Upper lobe of right lung (tissue), 1 donor: ENCODE measurements at places on chromosomes 1 and 21. TPM values are rescaled to one million over a fixed set of nuclear protein-coding genes. Genes with fewer than 3 reads are reported as not detected.
A peak's percentile ranks its signal among the peaks of the same experiment; 100 is the strongest.

ABCA4 gene
- total RNA-seq: 1.4 TPM

- DNase-seq: peak; percentile 95
Observed at GRCh38 chr1:202861420-202862132, 27.4 kb downstream of the RABIF start.

- peak; percentile 84 for DNase-seq
Observed at GRCh38 chr1:35715568-35716002, 3.1 kb downstream of the C1orf216 start.

APCS gene
- not detected for total RNA-seq

- no peak for DNase-seq
Observed at GRCh38 chr1:183319051-183319450, 99.1 kb downstream of the NMNAT2 start.

DNA sequence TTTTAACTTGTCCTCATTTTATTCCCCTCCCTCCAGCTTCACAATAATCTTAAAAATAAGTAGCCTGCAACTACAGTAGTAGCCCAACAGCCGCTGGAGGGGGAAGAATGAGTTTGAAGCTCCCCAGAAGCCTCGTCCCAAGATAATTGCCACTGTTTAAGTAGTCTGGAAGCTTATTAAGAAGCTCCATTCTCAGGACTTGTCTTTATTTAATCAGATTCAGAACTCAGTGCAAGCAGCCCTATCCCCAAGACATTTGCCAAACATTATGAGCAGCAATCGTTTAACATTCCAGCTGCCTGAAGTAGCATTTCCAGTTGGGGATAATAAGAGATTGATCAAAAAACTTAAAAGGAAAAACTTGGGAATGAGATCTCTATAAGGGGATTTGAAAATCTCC lies 106.0 kb downstream of the URB2 start:
- DNase-seq: no peak

EXOSC10 gene
- total RNA-seq: 50.9 TPM

GRCh38 chr21:39180429-39181019 lies 2.7 kb downstream of the PSMG1 start:
- DNase-seq: no peak

DNA sequence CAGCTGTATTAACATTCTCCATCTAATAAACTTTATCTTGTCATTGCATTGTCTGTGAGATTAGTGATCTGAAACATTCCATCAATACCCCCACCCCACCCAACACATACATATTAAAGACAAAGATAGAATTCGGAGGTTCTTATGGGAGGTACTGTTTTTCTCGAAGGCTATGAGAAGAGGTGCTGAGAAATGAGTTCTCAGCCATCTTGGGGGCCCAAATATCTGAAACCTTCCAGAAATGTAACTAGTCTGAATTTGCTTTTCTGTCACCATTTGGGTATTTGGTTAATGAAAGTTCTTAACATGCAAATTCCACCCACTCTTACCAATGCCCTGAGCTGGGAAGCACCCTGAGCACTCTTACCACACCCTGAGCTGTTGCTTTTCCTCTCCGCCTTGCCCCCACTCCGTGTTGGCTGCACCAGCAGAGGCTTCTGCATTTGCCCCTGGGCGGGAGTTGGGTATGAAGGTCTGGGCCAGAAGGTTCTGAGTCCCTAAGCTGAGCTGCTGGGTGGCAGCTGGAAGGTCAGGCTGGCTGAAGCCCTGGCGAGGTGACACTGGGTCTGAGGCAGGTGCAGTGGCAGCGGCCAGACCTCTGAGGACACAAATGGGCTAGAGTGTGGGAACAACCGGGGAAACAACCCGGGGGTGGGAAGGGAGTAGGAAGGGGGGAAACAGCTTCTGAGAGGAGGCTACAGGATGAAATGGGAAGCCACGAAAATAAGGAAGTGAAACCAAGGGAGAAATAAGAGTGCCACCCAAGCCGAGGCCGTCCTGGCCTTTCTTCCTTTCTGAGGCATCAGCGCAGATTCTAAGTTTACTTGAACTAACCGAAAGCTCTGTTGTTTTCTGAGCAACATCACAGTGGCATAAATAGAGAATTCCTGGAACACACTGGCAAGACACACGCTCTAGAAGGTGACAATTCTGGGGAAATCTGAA lies 26.3 kb upstream of the IER5 start:
- DNase-seq: peak; percentile 77

DNA sequence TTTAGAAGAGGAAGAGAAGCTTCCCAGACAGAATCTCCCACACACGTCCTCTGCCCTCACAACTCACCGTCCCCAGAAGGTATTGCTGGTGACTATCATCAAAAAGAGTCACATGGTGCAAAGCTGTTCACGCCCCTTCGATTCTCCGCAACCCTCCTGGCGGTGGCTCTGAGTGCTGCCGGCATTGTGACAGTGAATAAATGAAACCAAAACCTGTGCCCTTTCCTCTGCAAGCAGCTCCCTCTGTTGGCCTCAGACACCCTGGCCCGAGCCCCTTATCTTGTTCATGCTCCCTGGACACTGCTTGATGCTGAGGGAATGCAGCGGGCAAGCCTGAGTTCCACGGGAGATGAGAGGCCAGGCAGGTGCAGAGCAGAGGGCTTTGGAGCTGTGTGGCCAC lies 510.3 kb downstream of the NPHP4 start:
- no peak for DNase-seq

MTF2 gene
- 26.3 TPM for total RNA-seq

CPLANE2 gene
- total RNA-seq: 11.7 TPM

GRCh38 chr1:62869217-62869754 lies 85.4 kb downstream of the ATG4C start:
- no peak for DNase-seq

CEP350 gene
- total RNA-seq: 51.2 TPM

DNA sequence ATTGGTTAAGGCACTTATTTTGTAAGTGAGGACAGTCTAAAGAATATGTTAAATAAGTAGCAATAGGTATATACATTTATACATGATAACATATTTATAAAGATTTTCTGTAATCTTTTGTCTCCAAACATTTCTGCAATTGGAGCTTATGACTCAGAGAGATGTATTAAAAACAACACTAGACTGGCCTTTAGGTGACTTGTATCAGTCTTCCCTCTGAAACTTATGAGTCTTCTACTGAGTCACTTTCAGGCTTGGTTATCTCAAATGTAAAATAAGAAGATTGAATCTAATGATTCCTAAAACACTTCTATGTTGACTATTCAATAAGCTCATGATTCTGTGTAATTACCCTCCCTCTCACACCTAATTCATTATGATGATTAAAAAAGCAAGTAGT lies 672.6 kb upstream of the NEGR1 start:
- DNase-seq: no peak

DNA sequence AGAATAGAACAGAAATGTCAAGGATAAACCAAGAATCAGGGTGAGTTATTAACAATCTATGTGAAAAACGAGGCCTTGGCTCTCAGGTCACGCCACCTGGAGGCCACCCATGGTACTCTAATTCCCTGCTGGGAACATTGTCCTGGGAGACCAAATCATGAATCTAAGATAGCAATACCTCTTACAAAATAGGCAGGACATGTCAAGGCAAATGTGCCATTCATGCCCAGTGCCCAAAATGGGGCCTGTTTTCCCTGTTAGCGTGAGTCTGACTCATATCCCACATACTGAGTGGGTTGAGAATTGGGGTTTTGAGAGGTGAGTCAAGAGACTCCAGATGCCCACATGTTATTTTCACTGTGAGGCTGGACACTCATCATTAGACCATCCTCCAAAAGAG lies 380.8 kb downstream of the HHIPL2 start:
- DNase-seq: no peak

DNA sequence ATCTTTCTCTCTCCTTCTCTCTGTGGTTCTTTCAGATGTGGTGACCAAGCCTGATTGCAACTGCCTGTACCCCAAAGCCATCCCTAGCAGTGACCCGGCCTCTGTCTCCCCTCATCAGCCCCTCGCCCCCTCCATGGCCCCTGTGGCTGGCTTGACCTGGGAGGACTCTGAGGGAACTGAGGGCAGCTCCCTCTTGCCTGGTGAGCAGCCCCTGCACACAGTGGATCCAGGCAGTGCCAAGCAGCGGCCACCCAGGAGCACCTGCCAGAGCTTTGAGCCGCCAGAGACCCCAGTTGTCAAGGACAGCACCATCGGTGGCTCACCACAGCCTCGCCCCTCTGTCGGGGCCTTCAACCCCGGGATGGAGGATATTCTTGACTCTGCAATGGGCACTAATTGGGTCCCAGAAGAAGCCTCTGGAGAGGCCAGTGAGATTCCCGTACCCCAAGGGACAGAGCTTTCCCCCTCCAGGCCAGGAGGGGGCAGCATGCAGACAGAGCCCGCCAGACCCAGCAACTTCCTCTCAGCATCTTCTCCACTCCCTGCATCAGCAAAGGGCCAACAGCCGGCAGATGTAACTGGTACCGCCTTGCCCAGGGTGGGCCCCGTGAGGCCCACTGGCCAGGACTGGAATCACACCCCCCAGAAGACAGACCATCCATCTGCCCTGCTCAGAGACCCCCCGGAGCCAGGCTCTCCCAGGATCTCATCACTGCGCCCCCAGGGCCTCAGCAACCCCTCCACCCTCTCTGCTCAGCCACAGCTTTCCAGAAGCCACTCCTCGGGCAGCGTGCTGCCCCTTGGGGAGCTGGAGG lies 12.7 kb downstream of the CSF1 start:
- DNase-seq: no peak

DNA sequence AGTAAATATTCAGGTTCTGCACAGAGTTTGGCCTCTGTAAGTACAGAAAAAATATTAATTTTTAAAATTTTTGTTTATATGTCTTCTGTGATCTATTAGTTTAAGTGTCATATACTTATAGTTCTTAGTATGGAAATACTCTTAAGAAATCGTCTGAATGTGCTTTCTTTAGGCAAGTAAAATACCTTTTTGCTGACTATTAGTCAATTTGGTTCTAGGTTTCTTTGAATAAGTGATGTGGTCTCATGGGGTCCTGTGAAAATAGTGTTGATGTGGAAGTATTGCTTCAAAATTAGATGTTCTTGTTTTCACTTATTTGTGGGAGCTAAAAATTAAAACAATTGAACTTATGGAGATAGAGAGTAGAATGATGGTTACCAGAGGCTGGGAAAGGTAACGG lies 23.9 kb downstream of the MIGA1 start:
- no peak for DNase-seq

GRCh38 chr1:200979574-200980451 lies 43.7 kb downstream of the KIF21B start:
- no peak for DNase-seq

FOXO6 gene
- total RNA-seq: 0.43 TPM

DNA sequence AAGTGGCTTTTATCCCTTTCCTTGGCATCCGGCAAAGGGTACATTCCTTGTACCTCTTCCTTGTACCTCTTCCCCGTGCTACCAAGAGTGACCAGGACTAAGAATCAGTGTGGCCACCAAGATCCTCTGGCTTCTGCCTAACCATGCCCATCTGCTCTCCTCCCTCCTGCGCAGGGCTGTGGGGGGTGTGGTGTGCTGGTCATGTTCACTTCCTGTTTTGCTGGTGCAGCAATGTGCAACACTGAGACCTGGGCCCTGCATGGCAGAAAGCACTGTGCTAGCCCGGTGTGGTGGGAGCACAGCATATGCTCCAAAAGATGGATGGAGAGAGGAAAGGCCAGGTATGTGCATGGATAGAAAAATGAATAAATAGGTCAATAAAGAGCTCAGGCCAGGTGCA lies 33.3 kb upstream of the TENT5C start:
- DNase-seq: peak; percentile 67

KIAA1614 gene
- 5.5 TPM for total RNA-seq

DNA sequence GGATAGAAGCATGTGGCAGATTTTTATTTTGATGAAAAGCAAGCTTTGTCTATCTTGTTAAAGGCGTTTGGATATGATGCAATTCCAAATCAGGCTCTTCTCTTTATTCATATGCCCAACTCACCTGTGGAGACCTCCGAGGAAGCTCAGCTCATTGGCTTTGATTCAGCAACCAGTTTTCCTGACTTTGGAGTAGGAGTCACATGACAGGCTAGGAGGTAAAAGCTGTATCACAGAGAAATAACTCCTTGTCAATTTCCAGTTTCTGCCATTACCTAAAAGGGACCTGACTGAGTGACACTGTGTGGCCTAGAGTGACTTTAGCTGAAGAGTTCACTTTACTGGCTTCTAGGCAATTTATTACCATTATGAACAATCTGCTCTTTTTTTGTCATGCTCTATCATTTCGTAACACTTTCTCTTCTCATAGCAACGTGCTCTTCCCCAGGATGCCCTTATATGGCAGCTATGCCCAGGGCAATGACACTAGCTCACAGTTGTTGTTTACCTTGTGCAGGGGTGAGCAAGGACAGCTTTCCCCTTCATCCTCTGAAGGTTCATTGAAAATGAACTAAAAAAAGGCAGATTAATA lies 107.2 kb downstream of the KCNK1 start:
- DNase-seq: no peak

FRRS1 gene
- total RNA-seq: 6.8 TPM

DNAJC6 gene
- 6.6 TPM for total RNA-seq

GBP6 gene
- total RNA-seq: 0.12 TPM

S100A5 gene
- total RNA-seq: not detected

DNA sequence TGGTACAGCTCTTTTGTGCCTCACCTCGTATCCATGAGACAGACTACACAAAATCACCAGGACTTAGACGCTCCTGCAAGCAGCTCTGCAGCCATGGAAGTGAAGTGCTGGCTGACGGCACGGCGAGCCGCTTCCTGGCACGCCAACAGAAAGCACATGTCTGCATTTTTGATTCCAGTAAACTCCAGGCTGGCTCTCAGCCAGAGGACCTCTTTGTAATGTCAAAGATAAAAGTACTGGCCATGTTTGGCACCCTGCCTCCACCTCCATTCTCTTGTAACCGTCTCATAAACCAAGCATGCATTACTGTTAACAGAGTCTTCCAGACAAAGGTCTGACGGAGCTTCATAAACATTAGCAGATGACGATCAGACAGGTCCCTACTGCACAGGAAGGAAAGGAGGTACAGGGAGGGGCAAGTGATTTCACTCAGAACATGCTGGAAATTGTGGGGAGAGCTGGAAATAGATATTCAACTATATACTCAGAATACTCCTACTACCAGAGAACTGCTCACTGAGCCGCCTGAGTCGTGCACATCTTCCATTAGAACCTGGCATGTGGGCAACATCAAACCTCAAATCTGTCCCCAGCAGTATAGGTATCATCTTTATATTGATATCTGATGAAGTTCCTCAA lies 632.0 kb downstream of the SMYD3 start:
- DNase-seq: peak; percentile 75

GRCh38 chr1:74343216-74343615 lies 108.0 kb downstream of the TNNI3K start:
- no peak for DNase-seq

- DNase-seq: peak; percentile 12
Observed at GRCh38 chr1:154912755-154913154, 23.8 kb downstream of the PMVK start.

- no peak for DNase-seq
Observed at GRCh38 chr1:91402023-91402422, 2.6 kb downstream of the HFM1 start.

- DNase-seq: peak; percentile 77
Observed at GRCh38 chr1:19468397-19468956, 16.9 kb downstream of the CAPZB start.
